Thyroid gland (tissue), 4 donors: ENCODE measurements at places on chromosomes 11 and 22. TPM values are rescaled to one million over a fixed set of nuclear protein-coding genes. Genes with fewer than 3 reads are reported as not detected.

RFPL3 gene
- not detected for total RNA-seq

CHRDL2 gene
- not detected for total RNA-seq

PIH1D2 gene
- 12.0 TPM for total RNA-seq

PHOX2A gene
- not detected for total RNA-seq

MUC5AC gene
- not detected for total RNA-seq

KCNQ1OT1 gene
- 4.1 TPM for total RNA-seq

GP1BB gene
- total RNA-seq: 1.5 TPM

RBM4B gene
- total RNA-seq: 24.7 TPM

LIPT2 gene
- 13.8 TPM for total RNA-seq

LMO1 gene
- total RNA-seq: 0.59 TPM

LRRC74B gene
- total RNA-seq: not detected

TOB2 gene
- total RNA-seq: 119 TPM

C11orf16 gene
- not detected for total RNA-seq

GRM5 gene
- total RNA-seq: not detected

APOA5 gene
- not detected for total RNA-seq

CHRM1 gene
- not detected for total RNA-seq
